Memory B cell (primary cell): ENCODE measurements at places on chromosomes 6 and 20.

DNA sequence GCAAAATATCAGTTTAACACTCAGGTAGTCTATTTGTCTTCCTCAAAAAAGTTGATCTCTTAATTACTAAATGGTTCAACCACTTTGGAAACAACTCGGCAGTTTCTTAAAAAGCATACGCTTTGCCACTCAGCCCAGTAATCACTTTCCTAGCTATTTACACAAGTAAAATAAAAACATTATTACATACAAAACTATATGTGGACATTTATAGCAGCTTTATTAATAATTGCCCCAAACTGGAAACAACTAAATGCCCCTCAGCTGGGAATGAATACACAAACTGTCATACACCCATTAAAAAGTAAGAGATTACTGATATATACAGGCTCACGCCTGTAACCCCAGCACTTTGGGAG, 7.4 kb downstream of the EEF1A1 start:
- DNase-seq = no peak

GRCh38 chr20:47557218-47557617, 55.5 kb downstream of the NCOA3 start:
- DNase-seq = no peak

DNA sequence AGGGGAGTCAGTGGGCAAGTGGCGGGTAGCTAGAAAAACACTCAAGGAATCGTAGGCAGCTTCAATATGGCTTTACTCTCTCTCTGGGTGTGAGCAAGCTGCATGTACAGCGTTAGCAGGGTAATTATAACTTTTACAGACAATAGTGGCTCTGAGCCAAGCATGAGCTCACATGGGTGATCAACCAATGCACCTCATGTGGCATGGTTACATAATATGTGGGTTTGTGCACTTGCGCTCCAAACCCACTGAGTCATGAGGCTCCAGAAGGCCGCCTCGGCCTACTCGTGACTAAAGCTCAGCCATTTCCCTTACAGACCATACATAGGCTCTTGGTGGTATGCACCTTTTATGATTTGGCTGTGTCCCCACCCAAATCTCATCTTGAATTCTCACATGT, 78.4 kb upstream of the FBXL4 start:
- no peak for DNase-seq

GRCh38 chr20:8394308-8394945, 262.4 kb downstream of the PLCB1 start:
- DNase-seq = no peak

- DNase-seq = peak; percentile 16
Observed at GRCh38 chr6:141562186-141562811, 570.4 kb upstream of the GJE1 start.

DNA sequence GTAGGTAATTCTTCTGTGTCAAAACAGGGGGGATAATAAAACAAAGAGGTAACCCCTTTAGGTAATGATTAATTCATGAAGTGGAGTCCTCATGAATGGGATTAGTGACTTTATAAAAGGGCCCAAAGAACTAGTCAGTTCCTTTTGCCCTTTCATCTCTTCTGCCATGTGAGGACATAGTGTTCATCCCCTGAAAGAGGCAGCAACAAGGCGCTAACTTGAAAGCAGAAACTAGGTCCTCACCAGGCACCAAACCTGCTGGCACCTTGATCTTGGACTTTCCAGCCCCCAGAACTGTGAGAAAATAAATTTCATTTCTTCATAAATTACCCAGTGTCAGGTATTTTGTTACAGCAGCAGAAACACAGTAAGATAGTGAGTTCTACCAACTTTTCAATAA, 16.4 kb upstream of the BRPF3 start:
- no peak for DNase-seq

DNA sequence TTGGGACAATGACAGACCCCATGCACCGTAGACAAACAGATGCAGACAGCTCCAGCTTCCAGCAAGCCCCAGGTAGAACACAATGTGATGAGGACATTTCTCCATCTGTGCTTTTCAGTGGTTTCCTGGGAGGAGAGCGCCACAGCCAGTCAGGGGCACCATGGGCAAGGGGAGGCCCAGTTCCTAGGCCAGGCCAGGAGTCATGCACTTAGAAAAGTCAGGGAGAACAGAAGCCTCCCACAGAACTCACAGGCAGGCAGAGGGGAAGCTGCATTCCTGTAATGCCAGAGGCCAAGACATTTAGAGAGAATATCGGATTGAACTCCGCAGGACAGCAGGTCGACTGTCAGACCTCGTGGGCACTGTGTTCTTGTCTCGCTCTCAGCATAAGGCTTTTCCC, 9.2 kb downstream of the SYNDIG1 start:
- DNase-seq = no peak

DNA sequence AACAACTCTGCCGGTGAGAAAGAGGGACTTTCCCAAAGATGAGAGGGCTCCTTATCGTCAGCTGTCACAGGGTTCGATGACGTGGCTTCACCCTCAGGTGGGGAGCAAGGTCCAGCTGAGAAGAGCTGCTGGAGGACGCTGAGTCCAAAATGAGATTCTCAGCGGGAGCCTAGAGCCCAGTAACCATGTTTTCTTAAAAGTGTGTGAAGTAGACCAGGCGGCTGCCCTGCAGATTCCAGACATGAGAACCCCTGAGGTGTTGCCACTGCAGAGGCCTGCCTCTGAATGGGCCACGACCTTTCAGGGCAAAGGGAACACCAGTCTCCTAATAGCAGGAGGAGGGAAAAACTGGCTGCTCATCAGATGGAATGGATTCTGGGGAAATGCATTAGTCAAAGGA, 375.1 kb downstream of the BTBD9 start:
- no peak for DNase-seq

DNA sequence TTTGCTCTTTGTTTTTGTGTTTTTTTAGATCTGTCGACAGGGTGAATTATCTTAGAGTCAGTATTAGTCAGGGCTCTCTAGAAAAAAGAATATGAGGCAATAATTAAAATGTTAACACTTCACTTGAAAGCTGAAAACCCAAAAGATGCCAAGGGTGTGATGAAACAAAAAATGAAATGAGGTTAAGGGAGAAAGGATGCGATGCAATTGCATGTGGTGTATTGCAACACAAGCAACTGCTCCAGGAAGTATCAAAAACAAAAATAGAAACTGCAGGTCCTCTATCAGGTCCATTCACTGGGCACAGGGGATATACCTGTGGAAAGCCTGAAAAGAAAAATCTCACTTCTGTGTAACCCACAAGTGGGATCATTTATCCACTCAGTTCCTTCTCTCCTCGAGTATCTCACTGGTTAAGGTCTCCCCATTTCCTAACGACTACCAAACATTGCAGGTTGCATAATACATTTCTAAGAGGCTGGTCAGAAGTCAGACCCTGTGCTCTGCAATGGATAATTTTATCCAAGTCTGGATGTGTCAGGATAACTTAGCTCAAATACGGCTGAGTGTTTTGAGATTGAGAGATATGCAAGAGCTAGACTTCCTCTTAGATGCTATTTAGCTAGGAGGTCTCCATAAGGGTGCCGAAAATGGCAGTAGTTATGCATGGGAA, 257.7 kb upstream of the GJE1 start:
- DNase-seq = no peak

DNA sequence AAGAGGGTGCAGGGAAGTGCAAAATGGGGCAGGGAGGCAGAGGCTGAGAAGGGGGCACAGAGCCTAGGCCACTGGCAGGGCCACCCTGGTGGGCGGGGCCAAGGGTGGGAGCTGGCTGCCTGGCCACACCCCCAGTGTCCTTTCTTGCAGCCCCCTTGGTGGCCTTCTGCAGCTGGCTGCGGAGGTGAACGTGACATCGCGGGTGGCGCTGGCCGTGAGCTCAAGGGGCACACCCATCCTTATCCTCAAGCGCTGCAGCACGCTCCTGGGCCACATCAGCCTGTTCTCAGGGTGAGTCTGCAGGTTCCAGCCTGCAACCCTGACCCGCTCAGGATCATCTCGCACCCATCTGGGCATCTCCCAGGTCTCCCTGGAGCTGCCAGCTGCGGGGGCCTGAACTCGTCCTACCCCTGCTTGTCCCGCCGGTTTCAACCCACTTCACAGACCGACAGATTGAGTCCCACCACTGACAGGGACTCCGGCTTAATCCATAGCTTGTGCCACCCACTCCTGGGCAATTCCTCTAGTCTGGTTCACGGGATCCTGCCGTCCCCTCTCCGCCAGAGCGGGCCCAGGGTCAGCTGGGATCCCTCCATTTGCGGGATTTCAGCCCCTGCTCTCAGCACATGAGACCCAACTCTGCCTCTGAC, 6.2 kb downstream of the BPIFB3 start:
- DNase-seq = no peak

GRCh38 chr20:41116282-41116956, 20.9 kb upstream of the PLCG1 start:
- DNase-seq = no peak

GRCh38 chr6:25223490-25223991, 55.6 kb upstream of the CARMIL1 start:
- DNase-seq = peak; percentile 42

- DNase-seq = no peak
Observed at GRCh38 chr6:75550544-75551167, 51.0 kb upstream of the SENP6 start.

- no peak for DNase-seq
Observed at GRCh38 chr20:47334022-47334551, 22.4 kb downstream of the ZMYND8 start.

DNA sequence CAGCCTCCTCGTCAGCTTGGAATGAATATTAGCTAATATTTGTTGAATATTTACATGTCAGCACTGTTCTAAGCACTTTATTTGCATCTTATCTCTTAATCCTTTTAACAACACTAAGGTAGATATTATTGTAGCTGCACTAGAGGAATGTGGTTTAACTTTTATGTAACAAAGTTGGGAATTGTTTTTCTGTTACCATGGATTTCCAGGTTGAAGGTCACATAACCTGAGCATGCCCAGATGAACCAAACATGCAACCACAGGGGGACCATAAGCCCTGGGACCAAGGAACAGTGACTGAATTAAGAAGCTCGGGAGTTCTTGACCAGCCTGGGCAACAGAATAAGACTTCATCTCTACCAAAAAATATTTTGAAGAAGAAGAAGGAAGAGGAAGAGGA, 29.1 kb upstream of the YWHAB start:
- DNase-seq = no peak

DNA sequence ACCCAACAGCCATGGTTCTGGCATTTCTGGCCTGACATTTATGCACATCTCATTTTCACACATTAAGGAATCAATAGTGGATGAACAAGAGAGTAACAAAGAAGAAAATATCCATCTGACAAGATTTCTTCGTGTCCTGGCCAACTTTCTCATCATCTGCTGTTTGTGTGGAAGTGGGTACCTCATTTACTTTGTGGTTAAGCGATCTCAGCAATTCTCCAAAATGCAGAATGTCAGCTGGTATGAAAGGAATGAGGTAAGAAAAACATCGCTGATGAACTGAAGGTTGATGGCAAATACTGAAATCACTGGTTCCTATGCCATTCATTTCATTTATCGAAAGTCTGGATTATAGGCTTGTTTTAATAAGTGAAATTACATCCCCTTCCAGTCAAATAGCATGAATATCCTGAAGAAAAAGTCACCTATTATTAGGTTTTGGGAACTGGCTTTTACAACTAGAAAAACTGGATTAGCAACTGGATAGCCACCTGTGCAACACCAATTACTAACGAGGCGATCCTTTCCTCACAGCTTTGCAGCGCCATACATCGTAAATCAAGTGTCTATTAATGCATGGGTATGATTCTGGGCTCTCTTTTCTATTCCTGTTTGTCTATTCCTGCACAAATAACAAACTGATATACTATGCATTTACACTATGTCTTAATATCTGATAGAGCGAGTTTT, 50.2 kb upstream of the NOP56 start:
- DNase-seq = no peak

GRCh38 chr6:73943930-73944652, 248.1 kb downstream of the CD109 start:
- DNase-seq = no peak

DNA sequence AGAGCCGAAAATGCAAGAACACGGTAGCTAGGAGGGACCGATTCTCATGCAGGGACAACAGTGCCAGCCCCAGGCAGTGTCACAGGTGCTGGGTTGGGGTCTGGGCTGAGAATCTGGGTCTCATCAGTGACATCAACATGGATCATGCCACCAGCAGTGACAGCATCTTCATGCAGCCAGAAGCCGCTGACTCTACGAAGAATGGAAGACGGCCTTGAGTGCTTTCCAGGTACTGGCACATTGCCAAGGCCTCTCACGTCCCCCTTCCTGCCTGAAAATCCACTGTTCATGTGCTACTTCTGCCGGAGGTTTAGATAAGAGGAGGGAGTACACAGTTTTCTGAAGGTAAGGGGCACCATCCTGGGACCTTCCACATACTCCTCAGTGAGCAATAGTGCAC, 141.1 kb upstream of the FOXQ1 start:
- no peak for DNase-seq

DNA sequence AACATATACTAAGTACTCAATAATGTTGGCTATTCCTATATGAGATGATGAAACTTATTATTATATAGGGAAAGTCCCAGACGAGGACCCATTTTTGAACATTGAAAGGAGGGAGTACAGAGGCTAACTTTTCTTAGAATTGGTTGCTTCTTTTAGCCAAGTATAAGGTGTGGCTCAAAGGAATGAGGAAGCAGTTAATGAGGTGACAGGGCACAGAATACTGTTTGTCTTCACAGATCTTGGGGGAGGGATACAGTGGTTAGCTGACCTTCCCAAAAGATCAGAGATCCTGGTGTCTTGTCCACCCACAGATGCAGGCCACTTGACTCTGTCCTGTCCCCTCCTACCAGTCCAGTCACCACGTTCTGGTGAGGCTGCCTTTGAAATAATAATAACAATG, 67.8 kb upstream of the EPB41L1 start:
- DNase-seq = no peak
